ENCODE measurements at places on chromosomes 4 and X.

GRCh38 chr4:13483768-13484121 lies 395 bp downstream of the RAB28 start:
- DNase-seq, result no peak

GRCh38 chr4:16995451-16995850 lies 97.0 kb upstream of the LDB2 start:
- DNase-seq, result no peak

DNA sequence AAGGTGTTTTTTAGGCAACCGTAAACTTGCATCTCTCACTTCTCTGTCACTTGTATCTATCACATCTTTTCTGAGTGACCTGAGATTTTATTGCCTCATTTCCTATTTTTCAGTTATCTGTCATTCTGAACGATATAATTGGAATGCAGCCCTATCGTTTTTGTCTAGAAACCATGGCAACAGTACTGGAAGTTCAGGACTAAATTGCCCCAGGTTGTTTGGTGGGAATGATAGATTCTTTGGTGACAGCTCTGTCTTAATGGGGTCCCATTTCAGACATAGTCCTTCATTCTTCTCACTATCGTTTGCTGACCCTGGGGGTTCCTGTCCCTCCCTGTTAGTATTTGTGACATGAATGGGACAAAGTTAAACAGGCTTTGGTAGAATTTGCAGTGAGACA lies 267.7 kb upstream of the GALNT7 start:
- DNase-seq, result no peak

DNA sequence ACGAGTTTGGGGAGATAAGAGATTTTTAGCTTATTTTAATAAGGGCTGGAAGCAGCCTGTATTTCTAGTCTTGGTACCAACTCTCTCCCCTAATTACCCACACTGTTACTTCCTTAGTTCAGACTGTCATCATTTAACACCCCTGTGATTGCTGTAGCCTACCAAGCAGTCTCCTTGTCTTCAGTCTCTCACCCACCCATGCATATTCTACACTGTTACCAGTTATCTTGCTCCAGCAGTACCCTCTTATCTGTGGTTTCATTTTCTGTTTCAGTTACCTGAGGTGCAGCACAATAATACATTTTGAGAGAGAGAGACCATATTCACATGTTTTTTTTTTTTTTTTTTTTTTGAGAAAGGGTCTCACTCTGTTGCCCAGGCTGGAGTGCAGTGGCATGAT lies 80.2 kb downstream of the DIAPH2 start:
- DNase-seq, result no peak

GRCh38 chr4:88003261-88003660 lies 4.2 kb upstream of the PKD2 start:
- no peak for DNase-seq

- DNase-seq, result no peak
Measured at GRCh38 chr4:47705326-47705981, 132.4 kb downstream of the CORIN start.

DNA sequence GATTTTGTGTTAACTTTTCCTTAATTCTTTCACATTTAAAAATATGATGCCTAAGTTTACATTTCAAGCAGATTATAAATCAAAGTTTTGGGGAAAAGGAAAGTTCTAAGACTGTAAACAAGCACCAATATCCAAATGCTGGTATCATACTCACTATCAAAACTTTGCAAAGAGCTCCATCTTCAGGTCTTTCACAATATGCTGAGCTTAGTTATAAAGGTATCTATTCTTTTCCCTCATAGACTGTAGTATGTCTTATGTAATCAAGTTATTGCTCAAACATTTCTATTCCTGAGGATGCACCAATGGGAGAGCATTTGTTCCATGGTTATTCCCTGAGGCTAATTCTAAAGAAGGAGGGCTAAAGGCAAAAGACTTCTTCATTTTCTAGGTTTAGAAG lies 207.9 kb upstream of the FAM241A start:
- no peak for DNase-seq

DNA sequence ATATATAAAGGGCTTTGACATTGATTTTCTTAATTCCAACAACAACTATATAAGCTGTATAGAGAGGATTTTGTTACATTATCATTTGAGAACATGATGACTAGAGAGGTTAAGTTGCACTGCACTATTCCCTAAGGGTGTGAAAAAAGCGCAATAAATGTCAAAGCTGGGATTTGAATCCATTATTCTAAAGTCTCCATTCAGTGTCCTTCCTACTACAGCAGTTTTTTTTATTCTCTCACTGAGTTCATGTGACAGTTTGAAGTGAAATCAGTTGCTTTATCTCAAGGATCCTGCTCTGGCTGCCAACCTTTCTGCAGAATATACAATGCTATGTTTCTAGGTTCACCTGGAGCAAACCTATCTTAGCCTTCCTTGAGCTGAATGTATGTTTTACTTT lies 177.5 kb downstream of the ANKRD50 start:
- no peak for DNase-seq

DNA sequence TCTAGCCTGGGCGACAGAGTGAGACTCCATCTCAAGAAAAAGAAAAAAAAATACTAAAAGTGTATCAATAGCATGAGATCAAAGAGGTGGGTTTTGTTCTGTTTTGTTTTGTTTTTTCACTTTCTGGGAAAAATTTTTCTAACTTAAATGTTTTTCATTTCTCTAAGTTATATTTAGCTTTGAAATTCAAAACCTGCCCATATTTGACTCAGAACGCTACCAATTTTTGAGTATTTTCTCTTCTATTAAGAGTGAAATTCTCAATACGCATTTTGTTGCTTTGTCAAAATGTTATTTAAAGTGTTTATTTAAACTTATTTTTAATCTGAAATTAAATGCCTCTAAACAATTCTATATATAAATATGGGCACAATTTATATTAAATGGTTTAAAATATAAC lies 39.6 kb downstream of the GSTCD start:
- no peak for DNase-seq

GRCh38 chrX:8679550-8679949 lies 52.4 kb downstream of the ANOS1 start:
- DNase-seq, result no peak

DNA sequence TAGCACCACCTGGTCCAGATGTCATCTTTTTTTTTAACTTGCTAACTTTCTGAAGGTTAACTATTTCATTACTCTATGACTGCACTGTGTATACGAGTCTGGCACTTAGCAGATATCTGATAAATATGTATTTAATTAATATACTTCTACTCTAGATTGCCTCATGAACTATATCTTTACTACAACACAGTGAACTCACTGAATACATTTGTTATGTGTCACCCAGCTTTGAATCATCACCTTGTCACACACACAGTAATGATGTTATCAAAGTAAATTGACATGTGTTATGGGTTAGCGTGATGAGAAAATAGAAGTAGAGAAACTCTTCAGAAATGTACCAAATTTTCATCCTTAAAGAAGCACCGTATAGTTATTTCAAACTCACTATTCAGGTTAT lies 419.3 kb upstream of the ADGRL3 start:
- no peak for DNase-seq

DNA sequence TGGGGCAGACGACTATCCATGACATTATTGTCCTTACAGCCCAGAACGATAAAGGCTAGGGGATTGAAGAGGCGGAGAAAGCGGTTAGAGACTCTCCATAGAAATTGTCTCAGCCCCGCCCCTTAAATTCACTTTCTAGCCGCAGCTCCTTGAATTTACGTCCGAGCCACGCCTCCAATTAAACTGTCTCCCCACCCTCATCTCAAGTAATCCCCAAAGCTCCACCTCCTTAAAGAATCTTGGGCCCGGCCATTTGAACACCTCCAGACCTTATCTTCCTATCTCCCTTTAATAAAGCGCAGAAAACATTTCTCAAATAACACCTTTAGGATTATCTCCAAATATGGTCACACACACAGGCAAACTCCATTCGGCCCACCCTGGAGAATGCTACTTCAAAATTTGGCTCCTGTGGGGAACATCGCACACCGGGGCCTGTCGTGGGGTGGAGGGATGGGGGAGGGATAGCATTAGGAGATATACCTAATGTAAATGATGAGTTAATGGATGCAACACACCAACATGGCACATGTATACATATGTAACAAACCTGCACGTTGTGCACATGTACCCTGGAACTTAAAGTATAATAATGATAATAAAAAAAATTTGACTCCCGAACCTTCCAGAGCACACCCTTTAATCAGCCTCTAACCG lies 7.2 kb upstream of the MAGIX start:
- no peak for DNase-seq

GRCh38 chrX:35696760-35697234 lies 101.3 kb upstream of the MAGEB16 start:
- DNase-seq, result no peak

DNA sequence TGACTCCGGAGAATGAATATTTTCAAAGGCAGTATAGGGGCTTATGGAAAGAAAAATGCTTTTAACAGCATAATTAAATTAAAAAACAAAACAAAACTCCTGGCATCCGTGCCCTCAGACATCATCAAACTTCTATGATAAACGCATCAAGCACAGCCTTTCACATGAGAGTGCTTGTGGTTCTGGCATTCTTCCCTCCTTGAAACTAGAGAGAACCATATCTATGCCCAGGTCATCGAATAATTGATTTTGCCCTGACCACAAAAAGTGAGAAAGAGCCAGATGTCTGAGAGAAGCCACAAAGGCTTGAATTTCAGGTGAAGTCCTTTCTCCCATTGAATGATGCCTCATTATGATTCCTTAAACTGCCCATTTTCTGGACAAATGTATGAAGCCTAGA lies 286.8 kb downstream of the CBLL2 start:
- no peak for DNase-seq

GRCh38 chrX:18047491-18047890 lies 173.2 kb downstream of the BEND2 start:
- DNase-seq, result no peak

DNA sequence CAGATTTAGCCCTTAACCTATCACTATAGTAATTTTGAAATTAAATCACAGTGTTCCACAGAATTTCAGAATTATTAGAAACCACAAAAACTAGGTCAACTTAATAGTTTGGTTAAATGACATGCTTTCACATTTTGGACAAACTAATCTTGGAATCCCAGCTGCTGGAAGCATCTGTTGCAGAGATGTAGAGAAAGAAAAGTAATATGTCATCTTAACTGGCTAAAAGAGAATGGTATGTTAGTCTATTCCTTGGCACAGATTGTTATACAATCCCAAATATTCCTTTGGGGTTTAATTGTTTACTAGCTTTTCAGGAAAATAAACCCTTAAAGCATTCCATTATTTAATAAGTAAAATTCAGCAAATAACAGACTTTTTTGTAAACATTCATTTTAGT lies 519.9 kb downstream of the IL15 start:
- no peak for DNase-seq

- no peak for DNase-seq
Measured at GRCh38 chr4:95080969-95081368, 323.2 kb downstream of the BMPR1B start.

DNA sequence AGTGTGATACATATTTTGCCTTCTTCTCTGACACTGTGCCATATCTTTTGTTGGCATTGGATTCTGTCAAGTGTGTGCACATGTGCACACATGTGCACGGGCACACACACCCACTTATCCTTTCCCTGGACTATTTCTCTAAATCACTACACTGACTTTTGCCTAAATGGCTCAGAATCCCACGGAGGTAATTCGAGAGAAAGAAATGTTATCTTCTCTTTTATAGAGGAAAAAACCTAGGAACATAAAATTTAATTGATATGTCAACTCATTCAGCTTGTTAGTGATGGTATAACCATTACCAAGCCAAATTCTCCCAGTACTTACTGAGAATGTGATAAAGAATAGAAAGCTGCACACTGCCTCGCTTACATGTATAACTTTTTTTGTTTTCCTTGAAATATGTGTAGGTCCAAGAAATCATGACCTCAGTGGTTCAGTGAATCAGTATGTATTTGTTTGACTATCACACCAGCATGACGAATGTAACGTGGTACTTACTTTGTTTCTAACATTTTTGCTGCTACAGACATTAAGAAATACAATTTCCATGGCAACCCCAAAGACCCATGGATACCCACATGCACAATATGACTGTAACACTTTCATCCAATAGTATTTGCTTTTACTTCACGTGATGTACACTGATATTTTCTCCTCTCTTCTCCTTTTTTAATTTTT lies 163.0 kb downstream of the PCDH7 start:
- DNase-seq, result no peak

DNA sequence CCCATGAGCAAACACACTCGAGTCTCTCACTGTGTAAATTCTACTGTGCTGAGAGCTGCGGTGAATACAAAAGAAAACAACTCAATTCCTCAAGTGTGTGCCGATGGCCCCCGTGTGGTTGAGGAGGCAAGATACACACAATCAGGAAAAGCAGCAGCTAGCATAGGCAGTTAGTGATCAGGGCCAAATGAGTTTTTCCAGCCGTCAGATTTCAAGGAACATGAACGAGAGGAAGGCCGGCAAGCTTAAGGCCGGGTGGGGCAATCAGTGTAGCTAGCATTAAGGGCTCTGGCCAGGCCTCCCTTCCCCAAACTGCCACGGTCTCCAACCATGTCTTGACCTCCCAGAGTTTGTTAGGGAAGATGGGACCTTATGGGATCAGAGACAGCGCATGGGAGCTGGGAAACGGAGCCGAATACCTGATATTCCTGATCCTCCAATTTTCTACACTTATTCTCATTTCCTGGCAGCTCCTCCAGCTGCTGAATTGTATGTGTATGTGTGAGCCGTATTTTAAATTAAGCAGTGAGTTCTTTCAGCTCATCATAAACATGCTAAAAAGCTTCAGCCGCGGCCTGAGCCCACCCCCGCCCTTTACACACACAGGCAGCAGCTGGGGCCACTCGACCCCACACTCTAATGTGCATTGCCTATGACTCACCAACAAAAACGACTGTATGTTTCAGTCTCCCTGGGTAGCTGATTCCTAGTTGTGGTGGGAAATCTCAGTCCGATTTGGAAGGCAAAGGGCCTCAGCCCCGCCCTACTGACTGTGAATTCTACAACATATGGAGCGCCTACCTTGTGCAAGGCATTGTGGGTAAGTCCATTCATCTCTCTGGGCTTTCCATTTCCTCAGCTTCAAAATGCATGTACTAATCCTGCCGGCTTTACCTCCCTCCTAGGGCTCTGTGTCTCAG lies 59.9 kb downstream of the RTL9 start:
- no peak for DNase-seq

DNA sequence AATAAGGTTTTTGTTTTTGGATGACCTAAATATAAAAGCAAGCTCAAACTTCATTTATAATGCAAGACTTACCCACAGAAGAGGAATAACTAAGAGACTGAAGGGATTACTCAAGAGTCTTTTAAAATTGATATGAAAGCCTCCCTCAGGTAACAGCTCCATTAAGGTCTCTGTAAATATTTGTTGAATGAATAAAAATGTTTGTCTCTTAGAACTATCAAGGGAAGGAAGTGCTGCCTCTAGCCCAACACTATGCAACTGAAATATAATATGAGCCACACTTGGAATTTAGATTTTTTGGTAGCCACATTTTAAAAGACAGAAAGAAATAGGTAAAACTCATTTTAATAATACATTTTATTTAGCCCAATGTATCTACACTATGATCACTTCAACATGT lies 127.8 kb downstream of the SH3RF1 start:
- DNase-seq, result no peak

DNA sequence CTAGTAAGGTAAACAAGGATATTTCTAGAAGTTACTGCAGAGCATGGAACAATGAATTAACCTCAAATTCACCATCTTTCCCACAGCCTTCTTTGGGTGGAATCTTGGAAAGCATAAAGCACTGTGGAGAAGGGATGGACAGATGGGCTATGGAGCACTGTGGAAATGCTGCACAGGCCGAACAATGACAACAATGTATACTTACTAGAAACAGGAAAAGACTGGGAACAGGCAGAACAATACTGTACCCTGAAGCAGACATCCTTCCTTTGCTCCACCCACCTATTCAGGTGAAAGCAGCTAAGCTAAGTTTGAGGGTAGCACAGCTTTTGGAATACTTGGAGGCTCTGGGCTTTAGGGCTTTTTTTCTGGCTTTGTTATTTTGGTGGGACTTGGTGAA lies 250.6 kb upstream of the KLF8 start:
- no peak for DNase-seq

Data from iPS DF 6.9 (cell line).